ENCODE measurements at places on chromosomes 4 and X. TPM values are rescaled to one million over a fixed set of nuclear protein-coding genes. Genes with fewer than 3 reads are reported as not detected.

Gene SOX3
- 103 TPM for total RNA-seq

Gene FRMD7
- total RNA-seq: 0.14 TPM

Gene C4orf50
- total RNA-seq: 0.15 TPM

Gene TRIM60
- not detected for total RNA-seq

Gene FGFBP2
- not detected for total RNA-seq

Gene FGFBP1
- not detected for total RNA-seq

Gene RBBP7
- 138 TPM for total RNA-seq

Gene ZNF732
- total RNA-seq: 0.45 TPM

Gene TMEM150C
- 15.2 TPM for total RNA-seq

Gene SHOX
- 0.14 TPM for total RNA-seq

Gene FAAH2
- 1.3 TPM for total RNA-seq

Gene NAP1L3
- total RNA-seq: 30.8 TPM

Gene PKD2
- total RNA-seq: 34.7 TPM

Gene GRK4
- 7.3 TPM for total RNA-seq

Gene GLRA2
- total RNA-seq: 68.5 TPM

Gene CSN1S1
- total RNA-seq: not detected

Gene AKAP4
- total RNA-seq: not detected

Gene ADAM29
- total RNA-seq: 1.2 TPM

Gene KIAA1210
- 0.06 TPM for total RNA-seq

Gene L1CAM
- 0.87 TPM for total RNA-seq

Gene UGT2B10
- total RNA-seq: not detected

Gene SPACA5
- total RNA-seq: not detected

Gene NAP1L5
- 9.2 TPM for total RNA-seq

Gene ADGRG4
- 0.27 TPM for total RNA-seq

Gene ARR3
- 1.00 TPM for total RNA-seq

Gene KLB
- 0.78 TPM for total RNA-seq

Gene PCDH18
- total RNA-seq: 18.4 TPM

Gene NEUROG2
- total RNA-seq: 10.4 TPM

Gene RAB39B
- 0.54 TPM for total RNA-seq

Gene DMRTC1
- total RNA-seq: not detected

Gene F8A2
- not detected for total RNA-seq

Gene BANK1
- total RNA-seq: not detected

Gene TLR1
- 1.7 TPM for total RNA-seq

Gene TFDP3
- total RNA-seq: not detected

Gene NAA10
- 77.5 TPM for total RNA-seq

Gene GALNTL6
- total RNA-seq: 15.3 TPM

Gene EGF
- 2.4 TPM for total RNA-seq

Gene TMEM187
- 4.6 TPM for total RNA-seq

Gene TCEAL9
- 50.0 TPM for total RNA-seq

Gene CTAG1B
- total RNA-seq: not detected

Gene APLN
- total RNA-seq: 1.2 TPM

Gene PHOX2B
- 0.21 TPM for total RNA-seq

Gene NAT8L
- 17.1 TPM for total RNA-seq

Gene MAGEA2B
- total RNA-seq: 1.7 TPM

Gene ADGRL3
- total RNA-seq: 123 TPM

Gene SCD5
- 79.8 TPM for total RNA-seq

Gene NR3C2
- total RNA-seq: 0.58 TPM

Gene TGIF2LX
- total RNA-seq: not detected

Gene NHSL2
- 0.65 TPM for total RNA-seq

Gene BRS3
- 0.10 TPM for total RNA-seq

Gene NDST4
- 5.8 TPM for total RNA-seq

Gene TNIP2
- total RNA-seq: 12.0 TPM
